ENCODE measurements at places on chromosomes 4 and X. TPM values are rescaled to one million over a fixed set of nuclear protein-coding genes. Genes with fewer than 3 reads are reported as not detected.

DNA sequence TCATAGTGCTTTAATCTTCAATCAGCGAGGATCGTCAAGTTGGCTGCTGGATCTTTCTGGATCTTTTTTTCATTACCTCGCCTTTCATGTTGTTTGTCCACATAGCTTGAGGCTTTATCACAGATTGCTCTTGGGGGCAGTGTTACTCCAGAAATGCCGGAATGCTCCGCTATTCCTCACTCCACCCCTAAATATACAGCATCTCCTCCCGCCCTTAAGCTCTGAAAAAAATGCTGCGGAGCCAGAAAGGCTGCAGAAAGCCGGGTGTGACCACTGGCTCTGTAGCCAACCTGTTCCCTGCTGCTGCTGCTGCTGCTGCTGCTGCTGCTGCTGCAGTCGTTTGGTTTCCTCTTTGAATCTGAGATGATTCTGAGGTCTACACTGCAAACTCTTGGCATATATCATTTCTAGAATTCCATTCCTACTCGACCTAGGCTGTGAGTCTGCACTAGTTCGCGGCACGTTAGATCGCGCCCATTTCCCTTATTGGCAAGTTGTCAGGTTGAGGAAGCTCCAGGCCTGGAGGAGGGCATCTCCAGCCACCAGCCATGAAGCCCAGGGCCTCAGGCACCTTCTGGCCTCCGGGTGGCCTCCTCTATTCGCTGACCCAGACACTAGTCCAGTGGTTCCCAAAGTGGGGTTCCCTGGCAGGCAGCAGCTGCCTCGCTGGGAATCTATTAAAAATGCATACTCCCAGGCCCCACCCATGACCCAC is 34.2 kb downstream of the WDR13 start:
- peak; percentile 91 for DNase-seq

- DNase-seq: no peak
Measured at GRCh38 chr4:80918004-80918403, 112.5 kb upstream of the BMP3 start.

DNA sequence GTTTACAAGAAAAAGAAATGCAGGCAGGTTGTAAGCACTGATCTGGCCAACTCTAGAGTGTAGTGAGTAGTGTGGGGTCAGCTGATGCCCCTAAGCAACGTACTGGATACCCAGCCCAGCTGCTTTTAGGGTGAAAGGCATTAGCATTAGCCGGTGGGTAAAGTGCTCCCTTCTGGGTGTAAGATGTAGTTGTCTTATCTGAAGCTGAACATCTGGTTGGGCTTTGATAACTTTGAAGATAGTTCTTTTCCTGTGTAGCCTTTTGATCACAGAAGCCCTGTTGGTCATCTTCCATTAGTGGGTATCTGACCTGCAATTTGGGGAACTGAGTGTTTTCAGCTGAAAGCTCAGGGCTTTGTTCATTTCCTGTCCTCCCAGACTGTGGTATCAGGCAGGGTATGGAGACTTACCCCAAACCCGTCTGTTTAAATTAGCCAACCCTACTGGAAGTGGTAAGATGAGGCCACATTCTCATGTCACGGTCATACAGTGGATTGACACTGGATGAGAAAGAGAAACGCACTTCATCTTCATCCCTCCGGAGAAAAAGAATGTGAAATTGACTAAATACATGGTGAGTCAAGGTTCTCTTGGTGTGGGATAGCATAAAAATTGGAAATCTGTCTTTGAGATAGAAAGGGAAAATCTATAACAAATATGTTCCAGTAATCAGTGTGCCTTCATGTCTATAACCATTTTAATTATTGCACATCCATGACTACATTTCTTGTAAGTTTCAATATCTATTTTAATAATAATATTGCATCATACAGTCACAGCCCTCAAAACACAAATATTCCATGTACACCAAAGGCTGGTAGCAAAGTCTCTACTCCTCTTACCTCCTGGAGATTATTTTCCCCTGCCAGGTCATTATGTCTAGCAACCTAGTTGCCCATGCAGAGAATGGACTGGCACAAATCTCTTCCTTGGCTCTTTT is 8.7 kb downstream of the RHOH start:
- DNase-seq: no peak

GRCh38 chr4:90960433-90960832 is 833.2 kb downstream of the CCSER1 start:
- DNase-seq: no peak

- no peak for DNase-seq
Measured at GRCh38 chr4:112818594-112818965, 181.6 kb downstream of the LARP7 start.

- no peak for DNase-seq
Measured at GRCh38 chrX:74492720-74493201, 71.5 kb downstream of the SLC16A2 start.

GRCh38 chr4:23388255-23388654 is 501.6 kb downstream of the PPARGC1A start:
- DNase-seq: no peak

GRCh38 chrX:129956765-129957164 is 25.7 kb upstream of the BCORL1 start:
- DNase-seq: no peak

GRCh38 chr4:74391890-74392475 is 27.0 kb downstream of the EREG start:
- DNase-seq: no peak

The IGBP1 gene
- total RNA-seq: 49.4 TPM

The BEX1 gene
- 10.7 TPM for total RNA-seq

The NXF2 gene
- total RNA-seq: not detected

The NEUROG2 gene
- not detected for total RNA-seq

DNA sequence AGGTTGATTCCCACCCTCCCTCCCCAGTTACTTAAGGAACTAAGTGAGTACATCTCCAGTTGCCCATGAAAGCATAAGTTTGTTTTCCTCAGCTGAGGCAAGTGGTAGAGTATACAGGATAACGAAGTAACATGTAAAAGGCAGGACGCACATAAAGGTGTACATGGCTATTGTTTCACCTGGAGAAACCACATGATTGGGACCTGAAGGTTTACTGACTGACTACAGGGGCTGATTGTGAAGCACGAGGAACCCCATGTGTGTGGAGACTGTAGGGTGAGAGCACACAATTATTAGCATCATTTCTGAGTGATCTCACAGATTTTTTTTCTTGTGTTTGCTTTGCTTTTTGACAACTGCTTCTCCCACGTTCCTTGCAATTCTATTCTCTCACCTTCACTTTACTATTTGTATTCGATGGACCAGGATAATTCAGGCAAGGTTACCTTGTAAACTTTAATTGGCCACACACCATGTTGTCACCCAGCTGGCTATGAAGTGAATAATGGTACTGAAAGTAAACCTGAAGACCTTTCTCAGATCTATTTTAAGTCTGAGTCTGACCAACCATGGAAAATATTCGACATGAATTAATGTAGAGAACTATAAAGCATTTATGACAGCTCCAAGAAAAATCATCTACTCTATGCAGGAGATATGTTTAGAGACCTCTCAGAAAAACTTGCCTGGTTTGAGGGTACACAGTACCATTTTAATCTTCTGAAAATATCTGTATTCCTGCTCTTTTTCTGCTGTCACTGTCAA is 102.5 kb upstream of the MYOZ2 start:
- DNase-seq: no peak

DNA sequence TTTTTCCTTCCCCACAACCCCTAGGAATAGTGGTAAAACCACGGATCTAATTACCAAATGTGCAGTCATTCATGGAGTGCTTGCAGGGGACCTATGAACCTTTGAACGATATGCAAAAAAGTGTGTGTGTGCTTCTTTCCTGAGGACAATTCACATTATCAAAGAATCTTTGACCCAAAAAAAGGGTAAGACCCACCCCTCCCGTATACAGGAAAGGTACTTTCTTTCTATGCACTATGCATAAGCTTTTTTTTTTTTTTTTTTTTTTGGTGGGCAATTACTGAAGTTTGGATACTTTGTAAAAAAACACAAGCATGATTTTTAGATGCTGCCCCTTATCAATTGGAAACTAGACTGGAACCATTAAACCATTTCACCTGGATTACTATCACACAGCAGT is 31.4 kb downstream of the SPRY1 start:
- no peak for DNase-seq

GRCh38 chr4:86718152-86718551 is 124.0 kb downstream of the PTPN13 start:
- DNase-seq: no peak

The ARHGAP36 gene
- total RNA-seq: not detected

The AMER1 gene
- 5.0 TPM for total RNA-seq

DNA sequence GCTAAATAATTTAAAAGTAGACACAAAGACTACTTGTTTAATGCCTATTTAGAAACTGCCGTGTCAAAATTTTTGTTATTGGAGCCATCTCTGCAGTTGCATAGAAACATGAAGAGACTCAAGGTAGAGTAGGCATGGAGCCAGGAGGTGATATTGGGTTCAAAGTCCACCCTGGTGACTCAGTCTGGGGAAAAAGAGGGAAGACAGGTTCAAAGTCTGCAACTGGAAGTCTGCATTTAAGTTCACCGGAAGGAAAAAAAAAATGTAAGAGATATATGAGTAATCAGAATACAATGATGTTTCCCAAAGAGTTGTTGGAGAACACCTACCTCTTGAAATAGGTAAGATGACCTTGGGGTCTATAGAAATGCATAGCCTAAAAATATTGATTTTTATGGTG is 67.4 kb upstream of the QRFPR start:
- no peak for DNase-seq

All from osteocyte (in vitro differentiated cells).